NCI-H2107 (cell line): ENCODE measurements at places on chromosomes 7 and 10.

- no peak for DNase-seq
These were observed 431.8 kb upstream of the MGMT start for GRCh38 chr10:129035052-129035827.

DNA sequence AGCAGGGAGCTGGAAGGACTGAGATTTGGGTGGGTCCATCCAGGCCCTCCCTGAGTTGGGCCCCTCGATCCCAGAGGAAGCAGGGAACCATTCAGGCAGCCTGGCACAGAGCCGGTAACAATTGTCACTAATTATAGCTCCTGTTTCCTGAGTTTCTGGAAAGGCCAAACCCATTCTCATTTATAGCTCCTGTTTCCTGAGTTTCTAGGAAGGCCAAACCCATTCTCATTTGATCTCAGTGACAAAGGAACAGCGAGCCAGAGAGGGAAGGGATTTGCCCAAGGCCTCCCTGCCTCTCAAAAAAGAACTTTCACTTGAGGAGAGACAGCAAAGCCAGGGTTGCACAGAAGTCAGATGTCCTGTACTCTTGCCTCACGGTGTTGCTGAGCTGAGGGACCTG lies 521.9 kb downstream of the TYW1 start:
- no peak for DNase-seq

GRCh38 chr10:9759596-9759995 lies 1258.1 kb upstream of the CELF2 start:
- DNase-seq = no peak

GRCh38 chr10:112246-112645 lies 23.0 kb upstream of the ZMYND11 start:
- no peak for DNase-seq
